ENCODE measurements at places on chromosomes 7 and 10.

DNA sequence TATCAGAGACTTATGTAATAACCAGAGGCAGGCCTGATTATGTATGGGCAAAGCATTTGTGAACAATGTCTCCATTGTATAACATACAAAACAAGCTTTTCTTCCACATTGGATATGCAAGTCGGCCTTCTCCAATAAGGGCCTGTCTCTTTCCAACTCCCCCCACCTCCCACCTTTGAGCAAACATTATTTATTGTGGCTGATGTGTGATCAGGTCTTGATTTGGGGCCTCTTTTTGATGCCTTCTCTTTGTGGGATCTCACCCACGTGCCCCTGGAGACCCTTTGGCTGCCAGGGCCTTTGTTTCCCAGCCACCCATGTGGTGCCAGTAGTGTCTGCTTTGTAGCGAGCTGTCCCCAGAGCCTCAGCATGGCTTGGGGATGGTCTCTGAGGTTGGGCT, 53.0 kb downstream of the TCF7L2 start:
- no peak for DNase-seq

DNA sequence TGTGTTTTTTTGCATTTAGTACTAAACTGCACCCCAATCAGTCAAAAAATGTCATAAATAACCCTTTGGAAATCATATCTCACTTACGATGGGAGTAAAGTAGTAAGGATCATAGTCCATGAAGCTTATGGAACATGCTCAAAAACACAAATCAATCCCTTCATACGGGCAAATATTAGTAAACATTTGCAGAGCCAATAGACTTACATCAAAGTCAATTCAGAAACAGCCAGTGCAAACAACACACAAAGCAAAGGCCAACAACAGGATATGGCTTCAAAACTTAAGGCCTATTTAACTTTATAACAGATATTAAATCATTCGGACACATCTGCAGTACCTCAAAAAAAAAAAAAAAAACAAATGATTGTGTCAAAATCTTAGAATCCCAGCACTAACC, 32.1 kb downstream of the SGCE start:
- no peak for DNase-seq

- DNase-seq: no peak
These were observed 45.3 kb downstream of the PDLIM1 start for GRCh38 chr10:95245425-95246055.

DNA sequence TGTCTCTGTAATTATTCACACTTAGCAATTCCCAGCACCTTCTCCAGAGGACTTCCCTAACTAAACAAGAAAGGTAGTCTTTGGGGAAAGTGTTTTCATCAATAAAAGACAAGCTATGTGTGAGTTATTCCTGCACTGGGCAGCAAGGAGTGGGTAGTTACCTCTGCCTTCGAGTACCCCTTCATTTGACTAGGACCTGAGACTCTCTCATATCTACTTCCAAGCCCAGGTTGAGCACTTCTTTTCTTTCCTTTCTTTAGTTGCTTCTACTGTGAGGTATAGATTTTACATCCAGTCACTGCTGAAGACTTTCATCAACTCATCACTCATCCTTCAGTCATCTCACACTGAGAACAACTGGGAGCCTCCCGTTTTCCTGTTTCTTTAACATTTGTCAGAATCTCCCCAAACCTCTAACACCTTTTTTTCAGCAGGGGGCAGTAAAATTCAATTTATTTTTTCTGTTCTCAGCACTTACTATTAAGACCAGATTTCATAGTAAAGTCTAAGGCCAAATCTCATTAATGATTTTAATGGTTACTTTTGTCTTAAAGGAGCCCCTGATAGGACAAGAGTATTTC, 80.1 kb upstream of the PRSS1 start:
- DNase-seq: no peak

DNA sequence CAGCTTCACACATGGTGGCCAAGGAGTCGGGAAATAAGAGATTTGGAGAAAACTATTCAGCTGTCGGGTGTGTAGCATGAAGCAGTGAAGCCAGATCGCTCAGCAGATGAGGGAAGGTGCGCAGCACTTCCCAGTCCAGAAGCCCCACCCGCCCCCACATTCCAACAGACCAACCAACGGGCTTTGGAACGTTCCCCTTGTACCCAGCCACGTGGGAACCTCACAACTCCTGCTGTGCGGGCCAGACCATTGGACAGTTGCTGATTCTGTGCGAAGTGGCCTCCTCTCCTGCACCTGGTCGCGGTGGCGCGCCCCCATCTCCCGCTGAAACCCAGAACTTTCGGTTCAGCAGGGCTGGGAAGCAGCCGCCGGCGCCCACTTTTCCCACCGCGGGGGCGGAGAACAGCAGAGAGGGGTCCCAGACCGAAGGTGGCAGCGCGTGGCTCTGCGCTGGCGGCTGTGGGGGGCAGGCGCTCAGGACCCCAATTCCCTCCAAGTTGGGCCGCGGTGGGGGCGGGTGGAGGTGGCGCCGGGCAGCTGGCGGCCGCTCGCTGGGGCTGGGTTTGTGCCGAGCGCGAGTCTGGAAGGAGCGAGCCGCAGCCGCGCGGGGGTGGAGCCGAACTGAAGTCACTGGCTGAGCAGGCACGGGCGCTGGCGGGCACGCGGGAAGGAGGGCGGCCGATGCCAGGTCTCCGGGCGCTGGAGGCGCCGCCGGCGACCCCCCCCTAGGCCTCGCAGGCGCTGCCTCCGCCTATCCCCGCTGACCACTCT, 1301.5 kb upstream of the SORCS1 start:
- no peak for DNase-seq

DNA sequence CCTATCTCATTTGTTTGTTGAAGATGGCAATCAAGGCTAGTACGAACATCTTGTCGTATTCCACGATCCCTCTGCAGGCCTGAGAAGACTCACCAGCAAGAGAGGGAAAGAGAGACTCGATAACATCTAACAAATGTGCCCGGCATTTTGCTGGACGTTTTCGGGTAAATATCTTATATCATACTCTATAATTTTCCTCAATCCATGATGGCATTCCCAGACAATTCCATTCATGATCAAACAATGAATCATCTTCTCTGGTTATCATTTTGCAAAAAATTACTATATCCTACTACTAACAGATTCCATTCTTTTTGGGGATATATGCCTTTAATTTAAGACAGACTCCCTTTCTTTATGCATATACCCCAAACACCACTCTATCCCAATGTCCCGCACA, 118.1 kb downstream of the TYW1B start:
- no peak for DNase-seq

GRCh38 chr10:112902730-112903129, 47.3 kb upstream of the TCF7L2 start:
- no peak for DNase-seq

DNA sequence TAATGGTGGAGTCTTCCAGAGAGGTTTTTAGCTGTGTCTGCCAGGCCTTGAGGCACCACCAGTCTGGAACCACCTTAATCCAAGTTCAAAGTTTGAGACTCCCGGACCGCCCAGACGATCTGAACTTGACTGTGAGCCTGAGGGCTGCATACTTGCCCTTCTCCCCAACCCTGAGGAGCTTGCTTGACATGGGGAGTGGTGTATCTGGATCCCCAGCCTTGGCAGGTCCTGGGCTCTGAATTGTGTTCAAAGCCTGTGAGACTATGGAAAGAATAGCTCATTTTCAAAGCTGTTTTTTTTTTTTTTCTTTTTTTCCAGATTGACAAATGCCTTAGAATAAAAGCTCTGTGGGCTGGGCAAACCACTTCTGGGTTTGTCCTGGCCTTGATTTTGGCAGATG, 22.3 kb upstream of the CAMK1D start:
- DNase-seq: no peak

DNA sequence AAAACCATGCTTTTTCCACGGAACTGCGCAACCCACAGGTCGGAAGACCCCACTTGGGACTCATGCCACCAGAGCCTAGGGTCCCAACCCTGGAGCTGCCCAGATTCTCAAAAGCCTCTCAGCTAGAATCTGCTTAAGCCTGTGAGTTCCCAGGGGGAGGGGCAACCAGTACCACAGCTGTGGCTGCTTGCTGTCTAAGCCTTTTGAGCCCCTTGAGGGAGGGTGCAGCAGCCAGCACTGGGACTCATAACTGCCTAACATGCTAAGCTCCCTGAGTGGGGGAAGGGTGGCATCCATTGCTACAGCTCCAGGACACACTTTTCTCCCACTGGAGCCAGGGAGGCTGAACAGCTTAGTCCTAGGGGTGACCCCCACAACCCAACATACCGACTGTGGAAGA, 485.6 kb upstream of the GRM3 start:
- DNase-seq: no peak

DNA sequence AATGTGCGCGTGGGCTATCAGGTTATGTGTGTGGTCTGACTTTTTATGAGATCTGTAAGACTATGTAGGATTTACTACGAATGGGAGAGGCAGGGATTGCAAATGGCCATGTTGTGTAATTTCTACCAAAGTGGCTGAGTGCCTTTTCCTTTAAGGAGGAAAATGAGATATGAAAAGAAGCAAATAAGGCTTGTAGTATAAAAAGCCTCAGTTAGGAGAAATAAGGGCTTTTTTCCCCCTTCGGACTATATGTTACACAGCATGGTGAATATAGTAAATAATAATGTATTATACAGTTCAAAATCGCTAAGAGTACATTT, 447 bp upstream of the GPAM start:
- no peak for DNase-seq

GRCh38 chr7:69883399-69883891, 285.2 kb downstream of the AUTS2 start:
- no peak for DNase-seq

GRCh38 chr7:47394216-47394615, 187.7 kb downstream of the TNS3 start:
- no peak for DNase-seq

DNA sequence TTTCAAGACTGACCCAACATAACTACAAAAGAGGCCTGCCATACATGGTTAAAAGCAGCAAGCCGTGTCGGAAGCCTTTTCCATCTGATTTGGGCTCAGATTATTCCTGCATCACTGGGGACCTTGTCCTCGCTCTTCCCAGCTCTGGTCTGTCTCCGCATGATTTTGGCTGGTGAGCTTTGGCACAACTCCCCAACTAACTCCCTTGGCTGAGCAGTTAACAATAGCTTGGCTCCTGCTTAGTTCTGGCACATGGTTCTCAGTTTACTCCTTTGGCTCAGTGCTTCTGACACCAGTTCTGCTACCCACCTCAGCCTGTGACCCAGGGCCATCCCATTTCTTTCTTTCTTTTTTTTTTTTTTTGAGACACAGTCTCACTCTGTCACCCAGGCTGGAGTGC, 17.0 kb downstream of the AGK start:
- no peak for DNase-seq

DNA sequence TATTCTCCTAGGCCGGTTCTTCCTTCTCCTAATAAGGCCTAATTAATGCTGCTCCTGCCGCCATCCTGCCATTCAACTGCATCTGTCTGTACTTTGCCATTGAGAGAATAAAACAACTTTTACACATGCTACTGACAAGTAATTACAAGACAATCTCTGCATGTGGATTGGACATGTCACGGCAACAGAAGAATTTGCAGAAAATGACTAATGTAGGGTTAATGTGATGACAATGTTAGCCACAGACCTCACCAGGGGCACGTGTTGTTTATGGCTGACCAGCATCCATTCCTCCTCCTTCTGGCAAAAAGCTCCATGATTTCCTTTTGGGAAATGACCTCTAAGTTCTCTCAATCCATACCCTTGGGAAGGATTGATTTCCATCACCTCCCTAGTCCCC, 58.0 kb downstream of the NEBL start:
- DNase-seq: no peak

- no peak for DNase-seq
These were observed at the start of gene DKK1 for GRCh38 chr10:52313933-52314821. Gene DKK1, plus strand, starts transcription at chr10:52314281. Its CDS starts 154 bp downstream, at chr10:52314435.

GRCh38 chr7:128347647-128348097, 4.0 kb upstream of the RBM28 start:
- DNase-seq: peak; percentile 30

DNA sequence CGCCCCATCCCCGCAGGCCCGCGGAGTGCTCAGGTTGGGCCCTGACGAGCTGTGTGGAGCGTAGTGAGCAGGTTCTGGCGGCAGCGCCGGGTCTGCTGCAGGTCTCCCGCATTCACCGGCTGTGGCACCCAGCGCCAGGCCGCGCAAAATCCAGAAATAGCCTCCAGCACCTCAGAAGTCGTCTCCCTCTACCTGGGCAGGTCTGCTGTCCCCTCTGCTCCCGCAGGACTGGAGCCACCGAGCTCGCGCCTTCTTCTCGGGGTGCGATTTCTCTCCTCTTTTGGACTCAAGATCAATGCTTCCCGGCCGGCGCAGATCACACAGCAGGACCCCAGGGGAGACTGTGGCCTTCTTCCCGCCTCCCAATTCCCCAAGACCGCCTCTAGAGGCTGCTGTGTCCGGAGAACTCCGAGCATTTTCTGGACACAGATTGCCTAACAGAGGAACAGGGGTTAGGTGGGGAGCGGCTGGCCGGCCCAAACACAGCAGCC, 8.4 kb downstream of the TLX1 start:
- no peak for DNase-seq

- no peak for DNase-seq
These were observed 206.8 kb downstream of the CUX1 start for GRCh38 chr7:102024005-102024768.

GRCh38 chr7:151080067-151080521, 515 bp downstream of the FASTK start:
- no peak for DNase-seq

GRCh38 chr10:21584834-21585530, 51.0 kb downstream of the MLLT10 start:
- DNase-seq: no peak

GRCh38 chr10:60237977-60238758, 151.5 kb downstream of the ANK3 start:
- DNase-seq: no peak

DNA sequence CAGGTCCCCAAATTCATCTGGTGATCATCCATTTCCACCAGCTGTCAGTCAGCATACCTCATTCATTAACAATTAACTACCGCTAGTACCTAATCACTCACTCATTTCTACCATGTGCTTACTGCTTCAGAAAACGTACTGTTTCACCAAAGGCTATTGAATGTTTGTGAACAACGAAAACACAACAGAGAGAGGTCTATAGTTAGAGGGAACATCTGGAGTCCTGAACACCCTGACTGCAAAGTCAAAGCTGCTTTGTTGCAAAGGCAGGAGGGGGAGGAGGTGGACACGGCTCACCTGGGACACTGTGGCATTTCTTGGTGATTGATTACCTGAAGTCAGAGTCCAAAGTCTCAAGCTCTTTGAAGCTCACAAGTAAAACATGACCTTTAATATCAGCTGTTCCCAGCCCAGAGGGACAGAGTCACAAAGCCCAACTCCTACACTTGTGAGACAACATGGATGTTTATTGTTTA, 342.3 kb upstream of the ADARB2 start:
- DNase-seq: no peak

DNA sequence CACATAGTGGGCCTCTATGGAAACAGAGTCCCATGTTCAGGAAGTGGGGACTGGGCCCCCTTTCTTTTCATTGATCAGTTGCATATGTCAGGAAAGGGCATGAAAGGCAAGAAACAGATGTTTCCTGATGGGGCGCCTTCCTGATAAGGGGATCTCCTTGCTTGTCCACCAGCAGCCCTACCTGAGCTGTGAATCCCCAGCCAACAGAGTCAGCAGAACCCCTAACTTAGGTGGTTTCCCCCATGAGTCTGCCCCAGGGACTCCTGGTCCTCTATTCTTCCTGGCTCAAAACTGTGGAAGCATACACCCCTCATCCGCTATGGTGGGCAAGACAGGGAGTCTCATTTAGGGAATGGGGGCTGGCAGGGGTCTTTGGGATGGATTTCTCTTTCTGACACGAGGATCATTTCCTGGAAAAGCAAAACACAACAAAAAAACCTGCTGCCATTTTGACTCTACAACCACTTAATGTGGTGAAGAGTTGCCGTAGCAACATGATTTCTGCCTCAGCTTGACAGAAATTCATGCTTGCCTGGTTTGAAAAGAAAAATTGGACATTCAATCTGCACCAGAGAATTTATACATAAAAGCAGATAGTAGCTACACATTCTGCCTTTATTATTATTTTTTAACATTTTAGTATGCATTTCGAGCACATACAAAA, 119.8 kb downstream of the SPAG6 start:
- DNase-seq: no peak

Measured in stimulated activated CD4-positive, alpha-beta T cell treated with anti-CD3 and anti-CD28 coated beads, Interleukin-1b, Interleukin-23, amount 100 ng/mL, for 4 hours (primary cell).